ENCODE measurements at places on chromosomes 5 and 9.

DNA sequence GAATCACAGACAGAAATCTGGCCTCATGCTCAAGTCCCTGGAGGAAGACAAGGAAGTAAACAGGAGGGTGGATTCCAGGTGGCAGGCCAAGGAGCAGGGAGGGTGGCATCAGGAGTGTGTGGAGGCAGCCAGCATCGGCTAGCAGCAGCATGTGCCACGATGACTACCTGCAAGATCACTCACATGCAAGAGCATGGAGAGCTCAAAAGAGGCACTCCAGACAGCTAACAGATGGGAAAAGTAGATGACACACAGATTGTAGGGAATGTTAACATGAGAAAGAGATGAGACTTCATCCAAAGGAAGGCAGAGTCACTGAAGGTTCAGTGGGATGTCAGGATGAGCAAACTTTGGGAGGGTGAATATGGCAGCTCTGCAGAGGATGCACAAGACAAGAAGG lies 104.3 kb downstream of the SEMA5A start:
- no peak for DNase-seq
- no peaks in the 10 kb centered on the region for H3K36me3 ChIP-seq
- H3K27me3 ChIP-seq, result no peaks in the 10 kb centered on the region
- no peak overlapping the region for H3K27ac ChIP-seq
- no peak overlapping the region for H3K4me3 ChIP-seq

GRCh38 chr5:60961685-60962084 lies 16.7 kb downstream of the NDUFAF2 start:
- H3K36me3 ChIP-seq, result no peaks in the 10 kb centered on the region
- no peaks in the 10 kb centered on the region for H3K4me1 ChIP-seq
- no peaks in the 10 kb centered on the region for H3K27me3 ChIP-seq
- no peak overlapping the region for H3K27ac ChIP-seq
- DNase-seq, result no peak
- H3K4me3 ChIP-seq, result no peak overlapping the region

DNA sequence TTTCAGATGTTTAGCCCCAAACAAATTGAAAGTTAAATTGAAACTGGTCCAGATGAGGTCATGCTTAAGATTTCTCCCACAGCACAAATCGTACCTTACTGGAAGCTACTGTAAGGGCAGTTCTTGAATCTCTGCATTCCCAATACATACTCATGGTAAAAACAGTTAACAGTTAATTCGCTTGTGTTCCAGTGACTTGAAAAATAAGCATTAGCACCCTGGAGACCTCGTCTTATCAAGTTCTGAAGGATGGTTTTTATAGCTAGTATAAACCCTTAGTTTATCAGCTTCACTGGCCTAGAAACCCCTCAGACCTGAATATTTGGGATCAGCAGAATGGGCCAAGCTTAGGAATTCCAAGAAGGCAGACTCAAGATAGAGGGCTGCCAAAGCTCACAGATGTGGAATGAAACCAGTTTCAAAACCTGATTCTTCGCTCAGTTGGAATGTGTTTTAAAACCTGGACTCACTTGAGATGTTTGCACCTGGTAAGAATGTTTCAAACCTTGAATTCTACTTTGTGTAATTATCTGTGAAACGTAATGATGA lies 103.6 kb downstream of the C9orf152 start:
- H3K4me1 ChIP-seq, result no peaks in the 10 kb centered on the region
- no peak for DNase-seq
- H3K4me3 ChIP-seq, result no peak overlapping the region
- peaks cover 2% of the 10 kb centered on the region for H3K36me3 ChIP-seq
- H3K27me3 ChIP-seq, result no peaks in the 10 kb centered on the region

DNA sequence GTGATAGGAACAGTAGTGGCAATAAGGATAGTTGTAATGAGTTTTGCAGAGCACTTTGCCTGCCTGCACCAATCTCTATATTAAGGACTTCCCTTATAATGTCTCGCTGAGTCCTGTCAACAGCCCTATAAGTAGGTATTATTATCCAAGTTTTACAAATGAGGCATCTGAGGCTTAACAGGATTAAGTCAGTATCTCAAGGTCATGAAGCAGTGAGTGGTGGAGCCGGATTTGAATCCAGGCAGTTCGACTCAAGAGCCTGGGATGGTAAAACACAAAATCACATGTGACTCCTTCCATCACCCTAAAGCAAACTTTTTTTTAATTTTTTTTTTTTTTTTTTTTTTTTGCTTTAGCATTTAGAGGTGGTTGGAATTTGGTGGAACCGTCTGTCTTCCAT lies 59.0 kb upstream of the RARS1 start:
- no peaks in the 10 kb centered on the region for H3K4me1 ChIP-seq
- no peak overlapping the region for H3K27ac ChIP-seq
- no peaks in the 10 kb centered on the region for H3K36me3 ChIP-seq
- no peak for DNase-seq
- no peak overlapping the region for H3K4me3 ChIP-seq
- peaks cover 5% of the 10 kb centered on the region for H3K27me3 ChIP-seq

- H3K27ac ChIP-seq, result no peak overlapping the region
- H3K36me3 ChIP-seq, result peaks cover 5% of the 10 kb centered on the region
- H3K27me3 ChIP-seq, result no peaks in the 10 kb centered on the region
These were observed 9.3 kb downstream of the NIPBL start for GRCh38 chr5:36885566-36886485.

DNA sequence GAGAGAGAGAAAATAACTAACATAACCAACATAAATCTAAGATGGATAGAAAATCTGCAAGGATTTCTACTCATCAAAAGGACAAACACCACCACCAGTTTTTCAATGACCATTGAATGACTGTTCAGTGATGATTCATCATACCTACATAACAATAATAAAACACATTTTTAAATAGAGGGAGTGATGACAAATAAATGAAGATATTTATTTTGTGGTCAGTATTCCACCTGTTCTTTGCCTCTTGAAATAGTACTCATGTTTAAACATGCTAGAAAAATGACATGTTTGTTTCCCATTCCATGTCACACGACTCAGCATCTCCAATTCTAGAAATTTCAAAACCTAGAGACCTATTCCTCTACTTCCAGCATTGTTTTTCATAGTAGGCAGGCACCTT lies 34.6 kb upstream of the ADAMTS16 start:
- no peaks in the 10 kb centered on the region for H3K27me3 ChIP-seq
- H3K4me1 ChIP-seq, result no peaks in the 10 kb centered on the region
- H3K27ac ChIP-seq, result no peak overlapping the region
- no peaks in the 10 kb centered on the region for H3K36me3 ChIP-seq
- DNase-seq, result no peak

DNA sequence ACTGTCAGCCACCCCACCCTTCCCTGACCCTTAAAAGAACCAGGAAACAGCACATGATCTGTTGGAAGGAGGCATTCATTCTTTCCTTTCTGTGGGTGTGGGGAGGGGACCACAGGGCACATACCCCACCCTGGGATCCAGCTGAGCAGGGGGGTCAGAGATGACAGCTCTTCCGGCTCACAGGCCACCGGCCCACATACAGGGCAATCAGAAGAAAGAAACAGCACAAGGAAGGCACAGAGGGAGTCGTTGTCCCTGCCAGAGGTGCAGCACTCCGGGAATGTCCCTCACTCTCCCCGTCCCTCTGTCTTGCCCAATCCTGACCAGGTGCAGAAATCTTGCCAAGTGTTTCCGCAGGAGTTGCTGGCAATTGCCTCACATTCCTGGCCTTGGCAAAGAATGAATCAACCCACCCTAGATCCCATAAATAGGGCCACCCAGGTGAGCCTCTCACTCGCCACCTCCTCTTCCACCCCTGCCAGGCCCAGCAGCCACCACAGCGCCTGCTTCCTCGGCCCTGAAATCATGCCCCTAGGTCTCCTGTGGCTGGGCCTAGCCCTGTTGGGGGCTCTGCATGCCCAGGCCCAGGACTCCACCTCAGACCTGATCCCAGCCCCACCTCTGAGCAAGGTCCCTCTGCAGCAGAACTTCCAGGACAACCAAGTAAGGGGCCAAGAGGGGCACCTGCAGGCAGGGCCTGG lies at the start of gene LCN2:
LCN2 (plus strand) TSS at position 453 of the 701 bp plus-strand sequence; CDS start at position 526, 73 bp downstream.
- H3K4me3 ChIP-seq, result no peak within 1 kb of the TSS
- H3K27ac ChIP-seq, result no peak within 1 kb of the TSS
- no peaks in the 10 kb centered on the region for H3K4me1 ChIP-seq
- no peak for DNase-seq
- H3K27me3 ChIP-seq, result peaks cover 17% of the 10 kb centered on the region

DNA sequence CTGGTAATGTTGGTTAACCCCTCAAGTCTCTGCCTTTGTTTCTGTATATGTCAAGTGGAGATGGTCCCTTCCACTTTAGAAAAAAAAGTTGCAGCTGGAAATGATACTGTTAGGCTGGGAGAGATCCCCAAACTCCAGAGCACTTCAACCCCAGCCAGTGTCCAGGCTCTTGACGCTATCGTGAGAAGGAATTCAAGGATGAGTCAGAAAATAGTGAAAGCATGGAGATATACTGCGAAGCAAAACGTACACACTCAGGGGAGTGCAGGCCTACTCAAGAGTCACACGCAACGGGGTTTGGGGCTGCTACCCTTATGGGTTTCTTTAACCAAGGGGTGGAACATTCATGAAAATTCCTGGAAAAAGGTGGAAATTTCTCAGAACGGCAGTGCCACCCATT lies 24.9 kb downstream of the KCNV2 start:
- H3K36me3 ChIP-seq, result no peaks in the 10 kb centered on the region
- H3K4me3 ChIP-seq, result no peak overlapping the region
- H3K4me1 ChIP-seq, result no peaks in the 10 kb centered on the region
- DNase-seq, result no peak
- no peaks in the 10 kb centered on the region for H3K27me3 ChIP-seq

- H3K36me3 ChIP-seq, result no peaks in the 10 kb centered on the region
- no peak for DNase-seq
- no peak overlapping the region for H3K4me3 ChIP-seq
These were observed 84.0 kb upstream of the SLC25A48 start for GRCh38 chr5:135750506-135750905.

DNA sequence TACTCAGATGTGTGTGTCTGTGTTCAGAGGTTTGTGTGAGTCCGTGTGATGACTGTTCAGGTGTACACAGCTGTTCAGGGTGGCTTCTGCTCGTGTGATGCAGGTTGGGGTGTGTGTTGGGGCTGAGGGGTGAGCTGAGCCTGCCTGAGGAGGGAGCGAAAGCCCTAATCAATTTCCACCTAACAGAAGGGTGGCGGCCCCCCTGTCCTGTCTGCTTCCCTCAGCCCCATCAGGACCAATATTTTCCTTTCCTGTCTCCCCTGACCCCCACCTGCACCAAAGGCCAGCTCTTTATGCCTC lies 30.2 kb downstream of the LHX2 start:
- H3K36me3 ChIP-seq, result no peaks in the 10 kb centered on the region
- no peak overlapping the region for H3K4me3 ChIP-seq
- no peak overlapping the region for H3K27ac ChIP-seq
- H3K4me1 ChIP-seq, result no peaks in the 10 kb centered on the region

DNA sequence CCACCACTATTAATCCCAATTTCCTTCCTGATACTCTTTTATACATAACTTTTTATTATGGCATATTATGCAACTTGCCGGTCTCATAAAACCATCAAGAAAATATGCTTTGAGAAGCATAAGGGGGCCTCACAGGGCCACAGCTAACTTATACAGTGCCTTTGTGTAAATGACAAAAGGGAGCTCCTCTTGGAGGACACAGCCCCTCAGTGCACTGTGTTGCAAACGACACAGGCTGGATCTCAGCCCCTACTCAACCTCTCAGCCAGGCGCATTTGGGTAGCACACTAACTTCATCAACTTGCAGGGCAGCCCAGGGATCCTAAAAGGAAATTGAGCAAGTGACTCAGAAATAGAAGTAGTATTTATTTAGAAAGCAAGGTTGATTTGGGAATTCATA lies 35.4 kb downstream of the RIGI start:
- H3K36me3 ChIP-seq, result peaks cover 4% of the 10 kb centered on the region
- H3K27ac ChIP-seq, result no peak overlapping the region
- no peaks in the 10 kb centered on the region for H3K4me1 ChIP-seq

DNA sequence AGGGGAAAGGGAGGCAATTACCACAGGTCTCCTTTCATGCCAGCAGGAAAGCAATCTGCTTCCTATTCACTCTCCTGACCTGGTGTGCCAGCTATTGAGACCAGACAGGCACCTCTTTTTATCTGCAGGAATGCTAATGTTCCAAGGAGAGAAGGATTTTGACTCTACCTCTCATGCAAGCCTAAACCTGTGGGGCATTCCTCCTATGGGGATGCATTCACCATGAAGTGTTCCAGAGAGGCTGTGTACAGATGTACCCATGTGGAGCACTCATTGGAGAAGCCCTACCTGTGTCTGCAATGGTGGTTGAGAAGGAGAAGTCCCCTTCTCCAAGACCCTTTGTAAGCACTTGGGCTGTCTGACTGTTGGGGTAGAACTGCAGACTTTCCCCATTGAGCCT lies 45.4 kb upstream of the EDIL3 start:
- no peak for DNase-seq
- no peak overlapping the region for H3K4me3 ChIP-seq
- H3K4me1 ChIP-seq, result no peaks in the 10 kb centered on the region
- H3K27me3 ChIP-seq, result no peaks in the 10 kb centered on the region
- H3K27ac ChIP-seq, result no peak overlapping the region
- H3K36me3 ChIP-seq, result no peaks in the 10 kb centered on the region

DNA sequence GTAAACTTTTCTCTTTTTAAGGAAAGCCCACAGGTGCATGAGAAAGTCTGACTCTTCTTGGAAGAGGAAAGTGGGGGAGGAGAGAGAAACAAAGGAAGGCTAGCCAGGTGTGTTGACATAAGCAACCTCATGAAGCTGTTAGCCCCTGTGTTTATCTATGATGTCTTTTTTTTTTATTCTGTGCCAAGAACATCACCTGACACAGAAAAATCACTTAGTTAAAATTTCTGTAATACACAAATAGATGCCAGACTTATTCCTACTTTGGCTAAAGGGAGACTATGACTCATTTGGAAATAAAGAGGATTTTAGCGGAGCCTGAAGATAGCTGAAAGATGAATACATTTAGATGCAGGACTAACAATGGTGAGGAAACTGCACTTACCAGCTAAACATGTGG lies 58.3 kb downstream of the BAAT start:
- H3K4me3 ChIP-seq, result no peak overlapping the region
- no peaks in the 10 kb centered on the region for H3K4me1 ChIP-seq
- H3K27me3 ChIP-seq, result no peaks in the 10 kb centered on the region
- no peak for DNase-seq
- no peaks in the 10 kb centered on the region for H3K36me3 ChIP-seq
- H3K27ac ChIP-seq, result no peak overlapping the region

DNA sequence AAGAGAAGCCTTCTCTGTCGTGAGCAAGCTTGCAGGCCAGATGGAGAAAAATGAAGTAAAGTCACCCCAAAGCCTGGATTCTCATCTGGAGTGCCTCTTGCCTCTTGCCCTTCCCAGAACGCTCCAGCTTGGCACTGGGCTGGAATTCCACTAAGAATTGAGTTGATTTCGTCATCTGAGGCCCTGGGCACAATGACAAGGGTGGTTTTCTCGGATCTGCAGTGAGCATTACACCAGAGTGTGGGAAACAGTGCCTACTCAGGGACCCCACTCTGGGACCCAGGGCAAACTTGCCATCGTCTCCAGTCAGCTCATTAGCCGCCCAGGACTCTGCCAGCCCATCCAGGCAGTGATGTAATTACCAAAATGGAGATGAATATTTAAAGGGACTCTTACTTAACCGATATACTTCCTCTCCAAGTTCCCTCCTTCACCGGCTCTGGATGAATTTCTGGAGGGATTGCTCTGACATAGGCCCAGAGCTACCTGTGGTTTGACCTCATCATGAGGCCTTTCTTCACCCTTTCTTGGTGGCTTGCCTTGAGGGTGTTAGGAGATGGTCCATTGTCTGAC lies 44.7 kb upstream of the LCP2 start:
- H3K27ac ChIP-seq, result no peak overlapping the region
- H3K36me3 ChIP-seq, result no peaks in the 10 kb centered on the region
- DNase-seq, result no peak
- H3K27me3 ChIP-seq, result peaks cover 3% of the 10 kb centered on the region
- H3K4me1 ChIP-seq, result peaks cover 19% of the 10 kb centered on the region

- H3K27ac ChIP-seq, result no peak overlapping the region
- DNase-seq, result no peak
- H3K27me3 ChIP-seq, result peaks cover 2% of the 10 kb centered on the region
- H3K36me3 ChIP-seq, result no peaks in the 10 kb centered on the region
- H3K4me3 ChIP-seq, result no peak overlapping the region
These were observed 48.5 kb downstream of the MAMDC2 start for GRCh38 chr9:70092190-70092589.

Data from T-cell (primary cell).